Epithelial cell of proximal tubule (primary cell): ENCODE measurements at places on chromosomes 16 and 17. TPM values are rescaled to one million over a fixed set of nuclear protein-coding genes. Genes with fewer than 3 reads are reported as not detected.

TBC1D24 gene
- total RNA-seq = 7.8 and 9.1 TPM in 2 replicates

- no peak for DNase-seq
These were observed 8.8 kb downstream of the SREBF1 start for GRCh38 chr17:17827826-17828621.

DNA sequence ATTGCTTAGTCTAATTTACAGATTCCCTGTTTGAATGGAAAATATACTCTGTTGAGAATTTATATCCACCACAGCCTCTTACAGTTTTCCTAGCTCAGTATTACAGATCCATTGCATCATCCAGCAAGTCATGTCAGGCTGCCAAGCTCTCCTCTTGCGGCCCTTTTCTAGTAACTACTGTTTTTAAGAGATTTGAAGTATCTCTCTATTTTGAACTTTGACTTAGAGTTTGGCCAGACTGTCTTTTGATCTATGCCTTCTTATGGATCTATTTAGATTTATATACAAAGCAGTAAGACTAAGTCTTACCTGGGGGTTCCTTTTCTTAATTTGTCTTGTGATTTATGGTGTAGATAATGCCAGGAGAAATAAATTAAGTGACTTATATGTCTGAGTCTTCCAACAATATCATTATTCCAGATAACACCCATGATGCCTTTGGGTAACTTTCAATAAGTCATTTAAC lies 53.1 kb upstream of the ABCC11 start:
- no peak for DNase-seq

DNA sequence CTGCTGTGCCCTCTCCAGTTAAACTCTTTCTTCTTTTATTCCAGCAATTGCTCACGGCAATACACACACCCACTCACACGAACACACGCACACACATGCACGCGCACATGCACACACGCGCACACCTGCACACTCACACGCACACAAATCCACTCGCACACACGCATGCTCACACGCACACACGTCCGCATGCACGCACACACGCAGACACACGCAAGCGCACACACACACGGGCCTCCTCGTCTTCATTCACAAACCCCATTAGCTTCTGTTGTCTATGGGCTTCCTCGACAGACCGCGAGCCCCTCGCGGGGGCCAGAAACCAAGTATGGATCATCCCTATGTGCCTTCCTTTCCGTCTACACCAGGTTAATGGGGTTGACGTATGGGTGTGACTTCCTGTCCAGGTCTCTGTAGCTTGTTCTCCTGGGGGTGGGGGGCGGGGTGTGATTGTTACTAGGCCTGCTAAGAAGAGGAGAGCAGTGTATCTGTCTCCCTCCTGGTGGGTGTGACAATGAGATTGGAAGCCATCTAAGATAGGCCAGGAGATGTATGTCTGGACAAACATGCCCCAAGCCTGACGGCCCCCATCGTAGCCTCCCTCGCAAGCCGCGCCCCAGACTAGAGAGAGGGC lies 670 bp upstream of the CTF1 start:
- no peak for DNase-seq

TEDC2 gene
- 26.0 and 40.4 TPM in 2 replicates for total RNA-seq

DNA sequence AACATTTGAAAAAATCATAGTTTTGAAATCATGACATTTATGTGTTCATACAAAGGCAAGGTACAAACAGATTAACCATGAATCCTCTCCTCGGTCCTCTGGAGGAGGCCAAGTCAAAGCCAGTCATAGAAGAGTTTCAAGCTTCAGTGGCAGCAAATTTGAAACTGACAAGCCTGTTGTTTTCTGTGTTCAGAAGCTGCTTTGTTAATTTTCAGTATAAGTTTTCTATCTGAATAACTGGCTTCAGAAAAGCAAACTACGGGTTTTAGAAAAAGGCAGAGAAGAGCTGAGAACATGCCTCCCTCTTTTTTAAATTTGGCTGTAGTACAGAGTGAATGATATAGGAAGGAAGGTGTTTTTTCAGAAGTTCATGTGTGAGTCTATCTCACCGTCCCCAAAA lies 79.6 kb upstream of the CLEC18B start:
- DNase-seq = no peak

DNA sequence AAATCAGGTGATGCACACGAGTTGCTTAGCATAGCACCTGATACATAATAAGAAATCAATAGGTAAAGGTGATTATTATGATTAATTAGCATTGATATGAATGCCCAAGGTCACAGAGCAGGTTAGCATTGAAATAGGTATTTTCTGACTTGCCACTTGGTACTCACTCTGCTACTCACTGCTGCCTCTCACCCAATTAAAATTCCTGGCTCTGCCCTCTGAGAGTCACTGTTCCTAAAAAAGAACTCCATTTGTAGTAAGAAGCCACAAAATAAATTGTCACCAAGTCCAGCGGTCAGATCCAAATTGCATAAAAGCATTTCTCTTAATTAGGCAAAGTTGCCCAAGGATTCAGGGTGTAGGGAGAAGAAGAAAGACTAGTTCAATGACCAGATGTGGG lies 8.9 kb upstream of the GRIN2A start:
- DNase-seq = no peak

- no peak for DNase-seq
These were observed 3.2 kb upstream of the METRN start for GRCh38 chr16:711548-712320.

- no peak for DNase-seq
These were observed 16.9 kb upstream of the LCMT1 start for GRCh38 chr16:25094596-25094995.

DLX4 gene
- total RNA-seq = not detected in 2 replicates

- DNase-seq = no peak
These were observed 385.3 kb downstream of the HAPSTR1 start for GRCh38 chr16:9476744-9477143.

- no peak for DNase-seq
These were observed 121.3 kb upstream of the PLCG2 start for GRCh38 chr16:81657781-81658180.

GRCh38 chr16:16971042-16971441 lies 499.7 kb downstream of the XYLT1 start:
- DNase-seq = no peak

CA5A gene
- not detected in 2 replicates for total RNA-seq

- DNase-seq = no peak
These were observed 9.5 kb upstream of the ZNF750 start for GRCh38 chr17:82849076-82849945.

PITPNM3 gene
- 0.65 and 1.3 TPM in 2 replicates for total RNA-seq

DNA sequence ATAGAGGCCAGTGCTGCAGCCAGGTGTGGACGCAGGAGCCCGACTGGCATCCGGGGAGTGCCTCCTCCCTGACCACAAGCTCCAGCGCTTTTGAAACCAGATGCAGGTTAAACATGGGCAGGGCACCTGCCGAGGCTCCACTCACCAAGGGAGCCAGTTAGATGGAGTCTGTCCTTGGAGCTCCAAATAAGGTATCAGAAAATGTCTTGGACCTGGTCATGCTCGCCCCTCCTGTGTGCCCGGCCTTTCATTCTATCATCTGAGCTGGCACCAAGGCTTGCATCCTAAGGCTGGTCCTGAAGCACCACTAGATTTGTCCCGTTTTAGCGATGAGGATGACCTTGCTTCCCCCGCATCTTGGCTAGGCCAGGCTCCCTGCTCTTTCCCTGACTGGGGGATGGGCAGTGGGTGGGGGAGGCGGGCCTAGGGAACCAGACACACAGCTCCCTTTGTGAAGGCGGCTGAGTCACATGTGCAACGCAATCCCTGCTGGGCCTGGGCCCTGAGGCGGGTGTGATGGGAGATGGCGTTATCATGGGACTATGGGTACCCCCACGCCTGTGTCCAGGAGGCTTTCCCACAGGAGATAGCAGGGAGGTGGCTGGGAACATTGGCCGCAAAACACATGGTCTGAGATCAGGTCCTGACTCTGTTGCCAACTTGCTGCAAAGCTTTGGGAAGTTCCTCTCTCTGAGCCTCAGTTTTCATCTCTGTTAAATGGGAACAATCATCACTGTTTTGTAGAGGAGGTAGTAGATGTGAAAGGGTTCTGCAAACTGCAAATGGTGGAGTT lies 5.0 kb upstream of the ADGRG1 start:
- DNase-seq = no peak

GRCh38 chr16:56600398-56600999 lies 7.9 kb upstream of the MT2A start:
- no peak for DNase-seq

DNA sequence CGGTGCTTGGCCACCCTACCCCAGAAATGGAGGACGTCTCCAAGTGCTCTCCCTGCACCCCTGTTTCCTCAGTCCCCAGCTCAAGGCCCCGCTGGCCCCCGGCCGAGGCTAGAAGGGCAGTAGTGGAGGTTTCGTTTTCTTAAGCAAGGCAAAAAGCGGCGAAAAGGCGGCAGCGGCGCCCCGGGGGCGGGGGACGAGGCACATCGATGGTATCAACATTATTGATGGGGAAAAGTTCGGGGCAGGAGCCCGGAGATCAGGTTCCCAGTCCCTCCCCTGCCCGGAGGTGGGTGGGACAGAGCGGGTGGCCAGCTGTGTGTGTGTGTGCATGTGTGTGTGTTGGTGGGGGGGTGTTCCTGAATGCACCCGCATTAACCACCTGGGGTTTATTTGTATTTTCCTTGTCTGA lies 4.1 kb upstream of the SALL1 start:
- no peak for DNase-seq

- no peak for DNase-seq
These were observed 672 bp upstream of the ALKBH5 start for GRCh38 chr17:18182978-18183333.

DNA sequence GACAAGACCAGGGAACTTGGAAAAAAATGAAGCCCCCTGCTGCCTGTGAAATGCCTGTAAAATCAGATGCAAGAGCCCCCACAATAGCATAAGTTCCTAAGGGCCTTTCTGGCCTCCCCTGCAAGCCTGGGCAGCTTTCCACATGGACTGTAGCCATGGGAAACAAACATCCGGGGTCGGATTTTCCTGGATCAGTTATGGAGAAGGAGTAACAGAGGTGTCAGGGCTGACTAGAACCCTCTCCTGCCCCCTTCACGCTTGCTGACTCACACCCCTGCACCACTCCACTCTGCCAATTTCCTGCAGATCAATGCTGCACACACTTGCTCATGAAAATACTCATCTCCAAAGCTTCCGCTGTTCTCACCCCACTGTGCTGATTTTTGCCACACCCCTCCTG lies 258.6 kb downstream of the CBLN1 start:
- no peak for DNase-seq

DNA sequence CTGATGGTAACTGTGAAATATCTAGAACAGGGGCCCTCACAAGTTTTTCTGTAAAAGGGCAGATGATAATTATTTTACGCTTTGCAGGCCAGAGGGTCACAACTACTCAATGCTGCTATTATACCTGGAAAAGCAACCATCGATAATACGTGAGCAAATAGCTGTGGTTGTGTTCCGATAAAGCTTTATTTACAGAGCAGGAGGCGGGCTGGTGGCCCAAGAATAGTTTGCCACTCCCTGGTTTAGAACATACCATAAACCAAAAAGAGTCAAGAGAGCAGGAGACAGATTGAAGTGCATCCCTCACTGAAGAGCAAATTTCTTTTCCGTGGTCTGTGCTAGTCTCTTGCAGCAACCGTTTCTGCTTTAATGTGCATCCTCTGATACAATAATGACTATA lies 77.9 kb upstream of the DYNLRB2 start:
- DNase-seq = no peak

GRCh38 chr16:87201052-87201451 lies 116.1 kb downstream of the C16orf95 start:
- no peak for DNase-seq

- DNase-seq = no peak
These were observed 22.8 kb downstream of the NUP85 start for GRCh38 chr17:75228305-75228704.

DNA sequence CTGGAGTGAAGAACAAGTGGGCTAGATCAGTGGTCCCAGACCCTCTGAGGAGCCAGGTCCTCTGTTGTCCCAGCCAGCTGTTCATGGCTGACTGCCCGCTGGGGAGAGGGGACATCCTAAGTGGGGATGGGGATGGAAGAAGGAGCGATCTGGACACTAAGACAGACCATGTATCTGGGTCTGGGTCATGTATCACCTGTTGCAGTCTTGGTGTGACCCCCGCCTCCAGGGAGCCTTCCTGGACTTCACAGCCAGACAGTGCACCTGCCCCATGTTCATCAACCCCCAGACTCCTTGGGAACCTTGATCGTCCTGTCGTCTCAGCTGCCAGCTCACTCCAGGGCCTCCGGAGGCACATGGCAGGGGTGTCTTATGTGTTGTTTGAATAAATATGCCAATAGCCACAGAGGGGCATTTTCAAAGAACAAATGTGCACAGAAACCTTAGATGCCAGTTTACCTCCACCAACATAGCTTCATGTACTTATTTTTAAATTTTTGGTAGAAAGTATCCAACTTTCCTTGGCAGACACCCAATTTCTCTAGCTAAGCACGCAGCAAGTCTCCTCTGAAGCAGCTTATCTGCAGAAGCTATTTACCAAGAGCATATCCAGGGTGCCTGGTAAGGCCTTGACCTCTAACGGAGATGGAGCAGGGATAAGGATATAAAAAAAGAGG lies 43.2 kb downstream of the CRISPLD2 start:
- no peak for DNase-seq

GRCh38 chr16:84082835-84083569 lies 33.7 kb downstream of the MBTPS1 start:
- no peak for DNase-seq
